Right ventricle myocardium inferior (tissue), 1 donor: ENCODE measurements at places on chromosomes 3 and 15.
A peak's percentile ranks its signal among the peaks of the same experiment; 100 is the strongest.

- no peak for DNase-seq
Measured at GRCh38 chr3:112735926-112736325, 95.0 kb upstream of the CCDC80 start.

GRCh38 chr3:121844892-121845291, 9.9 kb downstream of the EAF2 start:
- DNase-seq: no peak

GRCh38 chr15:39549912-39550311, 31.0 kb upstream of the THBS1 start:
- peak; percentile 68 for DNase-seq

DNA sequence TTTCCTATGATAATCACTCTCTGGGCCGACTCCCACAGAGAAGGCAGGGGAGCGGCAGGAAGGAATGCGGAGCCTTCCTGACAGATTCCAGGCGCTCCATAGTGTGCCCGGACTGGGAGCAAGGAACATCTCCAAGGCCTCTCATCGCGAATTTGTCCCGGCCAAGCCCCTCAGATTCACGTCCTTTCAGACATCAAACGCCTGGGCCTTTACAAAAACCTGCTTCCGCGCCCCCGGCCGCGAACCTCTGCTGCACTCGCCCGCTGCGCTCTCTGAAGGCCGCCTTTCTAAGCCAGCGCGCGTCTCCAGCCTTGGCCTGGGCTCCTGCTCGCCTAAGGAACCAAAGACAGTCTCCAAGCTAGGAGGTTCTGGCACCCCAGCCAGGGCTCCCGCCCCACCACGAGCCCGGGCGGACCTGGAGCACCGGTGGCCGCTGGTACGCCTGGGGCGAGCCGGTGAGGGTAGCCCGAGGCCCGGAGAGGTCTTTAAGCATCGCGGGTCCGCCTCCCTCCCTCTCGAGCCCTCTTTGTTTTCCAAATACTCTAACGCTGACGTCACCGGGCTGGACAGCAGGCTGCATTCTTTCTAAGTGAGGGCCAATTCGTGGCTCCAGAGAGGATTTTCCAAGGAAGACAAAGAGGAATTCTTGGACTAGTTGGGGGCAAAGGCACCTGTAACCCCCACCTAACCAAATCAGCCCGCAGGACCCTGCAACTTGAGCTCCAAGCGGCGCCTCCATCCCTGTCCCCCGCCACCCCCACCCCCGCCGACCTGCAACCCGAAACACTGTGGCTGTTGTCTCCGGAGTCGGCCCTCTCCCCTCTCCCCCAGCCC, 759 bp downstream of the AMOTL2 start:
- peak; percentile 88 for DNase-seq

DNA sequence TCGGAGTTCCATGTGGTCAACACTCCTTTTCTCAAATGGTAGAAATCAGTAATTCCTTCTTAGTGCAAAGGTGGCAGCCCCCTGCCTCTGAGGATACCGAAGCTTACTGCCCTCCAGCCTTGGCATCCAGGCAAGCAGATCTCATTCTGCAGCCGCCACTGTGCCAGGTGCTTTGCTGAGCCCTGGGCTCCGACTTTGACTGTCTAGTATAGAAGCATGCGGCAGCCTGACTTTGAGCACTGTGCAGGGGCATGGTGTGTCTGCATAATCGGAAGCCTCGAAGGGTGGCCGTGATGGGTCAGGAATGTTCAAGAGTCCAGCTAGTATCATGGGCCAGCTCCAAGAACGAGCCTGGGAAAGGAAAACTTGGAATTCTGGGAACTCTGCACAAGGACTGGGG, 39.7 kb downstream of the ABTB1 start:
- no peak for DNase-seq

DNA sequence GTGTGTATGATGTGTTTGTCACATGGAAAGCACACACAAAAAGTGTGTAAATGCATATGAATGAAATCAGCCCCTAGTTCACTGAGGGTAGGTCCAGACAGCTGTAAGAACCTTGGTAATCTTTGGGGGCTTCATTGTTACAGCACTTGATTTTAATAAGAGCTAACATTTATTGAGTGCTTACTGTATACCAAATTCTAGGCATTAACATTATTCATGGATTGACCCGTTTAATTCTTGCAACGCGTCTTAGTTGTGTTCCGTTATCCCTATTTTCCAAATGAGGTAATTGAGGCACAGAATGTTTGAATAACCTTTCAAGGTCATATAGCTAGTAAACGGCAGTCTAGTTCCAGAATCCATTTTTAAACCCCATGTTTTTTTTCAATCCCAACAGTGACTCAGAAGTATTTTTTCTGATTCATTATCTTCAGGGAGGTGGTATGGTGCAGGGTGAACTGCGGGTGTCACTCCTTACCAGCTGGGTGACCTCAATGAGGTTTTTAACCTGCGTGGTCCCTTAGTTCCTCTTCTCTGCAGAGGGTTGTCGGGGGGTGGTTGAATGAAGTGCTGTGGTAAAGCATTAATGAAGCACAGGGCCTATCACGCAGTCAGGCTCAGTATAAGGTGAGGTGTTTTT, 14.2 kb downstream of the RAB8B start:
- DNase-seq: no peak

DNA sequence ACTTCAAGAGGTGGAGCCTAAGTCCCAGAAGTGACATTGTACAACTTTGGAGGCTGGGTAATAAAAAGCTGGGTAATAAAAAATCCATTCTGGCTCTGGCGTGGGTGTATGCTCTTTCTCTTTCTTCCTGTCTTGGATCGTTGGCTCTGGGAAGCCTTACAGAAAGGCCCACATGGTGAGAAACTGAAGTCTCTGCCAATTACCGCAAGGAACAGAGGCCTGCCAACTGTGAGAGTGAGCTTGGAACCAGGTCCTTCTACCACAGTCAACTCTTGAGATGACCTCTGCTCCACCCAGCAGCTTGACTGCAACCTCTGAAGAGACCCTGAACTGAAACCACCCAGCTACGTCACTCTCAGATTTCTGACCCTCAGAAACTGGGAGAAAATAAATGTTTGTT, 51.0 kb downstream of the NR2F2 start:
- DNase-seq: no peak

- DNase-seq: no peak
Measured at GRCh38 chr3:67001086-67001861, 3.2 kb downstream of the KBTBD8 start.

DNA sequence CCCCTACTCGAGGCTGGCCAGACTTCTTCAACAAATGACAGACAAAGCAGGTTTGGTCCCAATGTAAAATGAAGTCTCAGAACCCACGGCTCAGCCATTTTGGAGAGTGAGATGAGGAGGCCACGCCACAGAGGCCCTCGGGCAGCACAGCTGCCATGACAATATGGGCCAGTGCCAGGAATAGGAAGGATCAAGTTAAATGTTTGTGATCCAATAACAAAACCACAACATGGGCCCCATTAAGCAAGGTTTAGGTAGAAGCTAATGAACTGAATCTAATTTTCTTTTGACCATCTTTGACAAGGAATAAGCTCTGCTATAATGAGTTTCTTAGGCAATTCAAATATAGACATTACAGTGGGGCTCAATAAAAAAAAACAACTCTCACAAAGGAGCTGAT, 52.6 kb downstream of the RFTN1 start:
- no peak for DNase-seq

GRCh38 chr15:66505818-66506217, 692 bp downstream of the ZWILCH start:
- DNase-seq: no peak

DNA sequence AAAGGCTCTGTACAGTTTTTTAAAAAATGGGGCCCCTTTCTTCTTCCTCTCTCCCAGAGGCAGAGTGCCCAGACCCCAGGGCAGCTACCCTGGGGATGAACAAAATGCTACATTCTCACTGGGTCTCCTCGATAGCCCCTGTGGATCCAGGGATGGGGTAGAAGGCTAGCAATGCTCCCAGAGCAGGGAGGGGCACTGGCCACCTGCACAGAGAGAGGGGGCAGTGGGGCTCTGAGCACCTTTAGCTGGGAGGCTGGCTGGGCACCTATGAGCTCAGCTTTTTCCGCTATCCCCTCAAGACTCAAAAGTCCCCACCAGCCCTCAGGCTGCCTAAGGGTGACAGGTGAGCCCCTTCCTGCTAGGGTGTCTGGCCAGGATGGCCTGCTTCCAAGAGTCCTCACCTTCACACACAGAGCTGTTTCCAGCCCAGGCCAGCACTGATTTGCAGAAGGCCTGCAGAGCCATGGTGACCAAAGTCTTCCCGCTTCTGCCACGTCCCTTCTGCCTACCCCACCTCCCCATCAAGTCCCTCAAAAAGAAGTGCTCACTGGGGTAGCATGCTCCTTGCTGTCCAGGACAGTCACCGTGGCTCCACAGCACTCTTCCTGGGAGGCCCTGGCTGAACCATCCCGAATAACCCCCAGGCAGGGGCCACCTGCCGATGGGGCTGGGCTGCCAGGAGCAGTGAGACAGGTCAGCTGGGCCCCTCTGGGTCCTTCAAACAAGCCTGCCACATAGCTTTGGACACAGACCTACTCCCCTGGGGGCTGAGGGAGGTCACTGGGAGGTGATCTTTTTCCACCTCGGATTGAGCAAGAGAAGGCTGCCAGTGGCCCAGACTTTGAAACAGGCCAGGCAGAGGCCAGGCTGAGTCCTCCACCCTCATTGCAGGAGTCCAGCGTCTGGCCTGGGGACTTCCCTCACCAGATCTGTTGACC, 20.4 kb downstream of the BMF start:
- DNase-seq: peak; percentile 78

- DNase-seq: no peak
Measured at GRCh38 chr15:78766041-78766440, 45.2 kb downstream of the ADAMTS7 start.

DNA sequence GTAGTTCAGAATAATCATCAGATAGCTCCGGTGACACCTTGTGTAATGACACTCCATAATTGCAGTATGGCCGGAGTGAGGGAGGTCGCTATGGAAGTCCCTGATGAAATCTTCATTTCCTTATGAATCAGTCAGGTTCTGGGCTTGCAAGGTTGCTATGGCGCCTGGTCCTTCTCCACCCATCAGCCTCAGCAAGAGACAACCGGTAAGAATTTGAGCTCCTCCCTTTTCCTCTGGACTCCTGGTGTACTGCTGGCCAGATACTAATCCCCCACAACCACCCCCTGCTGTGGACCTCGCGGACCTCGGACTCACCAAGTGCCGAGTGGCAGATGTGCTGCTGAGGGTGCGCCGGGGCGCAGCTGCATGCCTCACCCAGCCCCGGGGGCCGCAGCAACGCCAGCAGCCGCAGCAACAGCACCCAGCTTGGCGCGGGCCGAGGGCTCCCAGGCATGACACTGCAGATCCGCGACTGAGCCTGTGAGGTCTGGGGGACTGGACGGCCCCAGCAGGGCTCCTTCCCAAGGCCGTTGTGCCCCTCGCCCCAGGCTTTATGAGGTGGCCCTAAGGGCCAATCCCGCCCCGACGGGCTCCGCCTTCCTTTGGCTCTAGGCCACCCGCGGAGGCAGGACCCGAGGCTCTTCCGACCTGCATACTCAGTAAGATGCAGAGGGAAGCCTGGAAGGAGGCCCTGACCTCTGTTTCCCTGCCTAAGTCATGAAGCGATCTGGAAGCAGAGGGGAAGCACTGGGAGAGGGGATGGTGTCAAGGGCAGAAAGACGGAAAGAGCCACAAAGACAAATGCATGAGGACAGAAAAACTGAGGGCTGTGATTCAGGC, at the start of gene TIMP4:
Gene TIMP4, minus strand, starts transcription at position 526 of the 840 bp plus-strand sequence. Its CDS starts 72 bp downstream, at position 454.
- DNase-seq: peak; percentile 77

- no peak for DNase-seq
Measured at GRCh38 chr3:148428862-148429605, 268.7 kb upstream of the AGTR1 start.

DNA sequence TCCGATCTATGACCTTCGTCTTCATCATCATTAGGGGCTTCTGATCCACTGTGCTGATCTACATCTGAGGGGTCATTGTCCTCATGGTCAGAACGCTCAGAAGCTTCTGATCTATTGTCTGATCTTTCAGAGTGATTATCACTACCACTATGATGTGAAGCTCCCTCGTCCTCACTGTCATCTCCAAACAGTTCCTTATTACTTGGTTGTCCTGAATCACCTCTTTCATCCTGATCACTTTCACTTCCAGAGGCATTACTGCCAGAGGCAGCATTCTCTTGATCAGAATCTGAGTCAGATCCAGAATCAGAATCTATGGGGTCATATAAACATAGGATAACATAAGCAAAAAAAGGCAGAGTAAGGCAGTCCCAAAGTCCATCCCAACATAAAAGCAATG, 5.4 kb downstream of the LEO1 start:
- no peak for DNase-seq

GRCh38 chr15:89342840-89343239, 8.2 kb upstream of the POLG start:
- DNase-seq: no peak

DNA sequence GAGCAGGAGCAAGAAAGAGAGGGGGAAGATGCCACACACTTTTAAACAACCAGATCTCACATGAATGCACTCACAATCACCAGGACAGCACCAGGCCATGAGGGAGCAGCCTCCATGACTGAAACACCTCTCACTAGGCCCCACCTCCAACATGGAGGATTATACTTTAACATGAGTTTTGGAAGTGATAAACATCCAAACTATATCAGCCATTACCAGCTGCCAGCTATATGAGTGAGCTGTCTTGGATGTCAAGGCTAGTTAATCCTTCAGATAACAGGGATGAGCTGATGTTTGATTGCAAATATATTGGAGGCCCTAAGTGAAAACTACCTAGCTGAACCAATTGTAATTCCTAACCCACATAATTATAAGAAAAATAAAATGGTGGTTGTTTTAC, 108.4 kb upstream of the DCBLD2 start:
- no peak for DNase-seq

DNA sequence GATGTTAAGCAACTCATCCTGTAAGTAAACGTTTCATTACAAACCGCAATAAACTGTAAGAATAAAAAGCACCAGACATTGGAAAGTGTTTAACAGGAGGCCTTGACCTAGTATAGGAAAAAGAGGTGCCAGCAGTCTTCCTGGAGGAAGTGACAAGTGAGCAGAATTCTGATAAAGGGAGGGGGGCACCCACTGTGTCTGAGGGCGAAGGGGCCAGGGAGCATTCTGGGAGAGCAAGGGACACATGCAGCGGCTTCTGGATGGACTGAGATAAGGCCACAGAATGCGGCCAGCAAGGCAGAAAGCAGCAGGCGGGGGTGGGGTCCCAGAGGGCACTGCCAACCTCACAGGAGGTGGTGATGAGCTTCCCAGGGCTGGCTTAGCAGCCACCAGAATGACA, 80.2 kb downstream of the MTHFS start:
- no peak for DNase-seq
